ENCODE measurements at places on chromosomes 7 and 10. TPM values are rescaled to one million over a fixed set of nuclear protein-coding genes. Genes with fewer than 3 reads are reported as not detected.
A peak's percentile ranks its signal among the peaks of the same experiment; 100 is the strongest.

Gene STEAP2
- total RNA-seq = 8.8 TPM

- no peak for DNase-seq
Measured at GRCh38 chr10:6140141-6140841, 51.5 kb downstream of the RBM17 start.

GRCh38 chr10:98384531-98385133 is 30.4 kb downstream of the PYROXD2 start:
- DNase-seq = no peak

Gene ABI1
- 27.8 TPM for total RNA-seq

- no peak for DNase-seq
Measured at GRCh38 chr7:92340016-92340415, 94.2 kb downstream of the ANKIB1 start.

GRCh38 chr7:108278281-108278680 is 148.1 kb upstream of the LAMB4 start:
- no peak for DNase-seq

DNA sequence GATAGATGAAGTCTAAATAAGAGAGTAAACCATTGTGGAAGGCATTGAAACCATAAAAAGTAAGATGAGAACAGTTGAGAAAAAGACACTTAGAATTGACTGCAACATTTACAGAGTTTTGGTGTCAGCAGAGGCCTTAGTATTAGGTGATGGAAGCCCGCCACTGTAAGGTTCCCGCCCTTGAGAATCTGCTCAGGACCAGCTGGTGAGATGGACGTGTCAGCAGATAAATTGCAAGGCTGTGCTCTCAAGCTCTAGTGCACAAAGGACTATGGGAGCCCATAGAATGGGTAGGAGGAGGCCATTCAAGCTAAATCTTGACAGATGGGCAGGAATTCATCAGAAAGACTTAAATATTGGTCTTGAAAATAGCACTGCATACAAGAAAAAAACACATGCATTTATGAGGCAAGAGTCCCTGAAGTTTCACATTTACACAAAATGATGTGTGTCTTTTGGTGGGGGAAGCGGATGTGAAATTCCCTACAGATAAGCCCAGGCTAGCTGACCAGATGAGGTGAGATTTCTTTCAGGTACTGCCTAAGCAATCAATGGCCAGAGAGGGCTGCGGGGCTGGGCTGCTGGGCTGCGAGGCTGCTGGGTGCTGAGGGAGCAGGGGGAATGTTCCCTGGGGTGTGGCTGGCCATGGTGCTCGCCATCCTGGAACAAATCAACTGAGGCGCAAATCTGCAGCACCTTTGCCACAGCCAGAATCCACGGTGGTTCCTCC is 42.5 kb downstream of the SYPL1 start:
- DNase-seq = no peak

Gene FIGNL1
- total RNA-seq = 7.8 TPM

Gene NCF1
- total RNA-seq = 3.0 TPM

- DNase-seq = no peak
Measured at GRCh38 chr7:93779115-93779514, 111.4 kb downstream of the TFPI2 start.

DNA sequence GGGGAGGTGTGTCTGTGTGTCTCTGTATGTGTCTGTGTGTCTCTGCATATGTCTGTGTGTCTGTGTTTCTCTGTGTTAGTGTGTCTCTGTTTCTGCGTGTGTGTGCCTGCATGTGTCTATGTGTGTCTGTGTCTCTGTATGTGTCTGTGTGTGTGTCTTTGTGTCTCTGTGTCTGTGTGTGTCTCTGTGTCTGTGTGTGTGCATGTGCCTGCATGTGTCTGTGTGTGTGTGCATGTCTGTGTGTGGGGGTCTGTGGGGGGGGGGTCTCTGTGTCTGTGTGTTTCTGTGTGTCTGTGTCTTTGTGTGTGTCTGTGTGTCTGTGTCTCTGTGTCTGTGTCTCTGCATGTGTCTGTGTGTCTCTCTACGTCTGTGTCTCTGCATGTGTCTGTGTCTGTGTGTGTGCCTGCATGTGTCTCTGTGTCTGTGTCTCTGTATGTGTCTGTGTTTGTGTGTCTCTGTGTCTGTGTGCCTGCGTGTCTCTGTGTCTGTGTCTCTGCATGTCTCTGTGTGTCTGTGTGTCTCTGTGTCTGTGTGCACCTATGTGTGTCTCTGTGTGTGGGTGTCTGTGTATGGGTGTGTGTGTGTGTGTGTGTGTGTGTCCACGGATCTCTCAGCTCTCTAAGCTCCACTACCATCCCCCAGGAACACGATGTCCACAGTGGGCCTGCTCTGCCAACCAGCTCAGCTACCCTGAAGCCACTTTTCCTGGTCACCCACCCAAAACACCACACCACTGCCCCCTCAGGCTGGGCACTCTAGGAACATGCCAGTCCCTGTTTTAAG is 41.7 kb downstream of the RASGEF1A start:
- DNase-seq = peak; percentile 10

GRCh38 chr7:3710531-3710930 is 409.5 kb downstream of the SDK1 start:
- DNase-seq = no peak

DNA sequence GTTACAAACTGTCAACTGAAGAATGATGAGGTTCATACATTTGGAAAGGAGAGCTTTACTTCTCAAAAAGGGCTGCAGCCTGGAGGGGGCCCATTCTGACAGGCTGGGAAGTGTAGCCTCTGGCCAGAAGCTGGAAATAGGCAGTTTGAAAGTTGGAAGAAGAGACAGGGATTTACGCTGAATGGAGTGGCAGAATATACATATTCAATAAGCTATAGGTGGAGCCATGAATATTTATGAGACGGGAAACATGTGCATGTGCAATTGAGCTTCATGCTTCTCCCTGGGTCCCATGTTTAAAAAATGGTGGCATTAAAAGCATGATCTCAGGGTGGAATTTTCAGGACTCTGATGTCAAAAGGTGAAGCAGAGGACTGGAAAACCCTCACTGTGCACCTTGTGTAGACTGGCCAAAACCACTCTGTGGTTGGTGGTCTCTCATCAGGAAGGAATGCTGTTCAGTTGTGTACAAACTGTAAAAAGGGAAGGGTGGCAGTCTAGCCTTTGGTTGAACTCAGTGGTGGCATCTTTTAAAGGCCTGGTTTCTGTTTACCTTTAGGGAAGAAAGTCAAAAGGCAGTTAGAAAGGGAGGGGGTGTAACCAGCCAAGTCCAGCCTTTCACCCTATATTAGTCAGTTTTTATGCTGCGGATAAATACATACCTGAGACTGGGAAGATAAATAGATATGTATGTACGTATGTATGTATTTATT is 7.2 kb upstream of the ACTR3B start:
- DNase-seq = no peak

DNA sequence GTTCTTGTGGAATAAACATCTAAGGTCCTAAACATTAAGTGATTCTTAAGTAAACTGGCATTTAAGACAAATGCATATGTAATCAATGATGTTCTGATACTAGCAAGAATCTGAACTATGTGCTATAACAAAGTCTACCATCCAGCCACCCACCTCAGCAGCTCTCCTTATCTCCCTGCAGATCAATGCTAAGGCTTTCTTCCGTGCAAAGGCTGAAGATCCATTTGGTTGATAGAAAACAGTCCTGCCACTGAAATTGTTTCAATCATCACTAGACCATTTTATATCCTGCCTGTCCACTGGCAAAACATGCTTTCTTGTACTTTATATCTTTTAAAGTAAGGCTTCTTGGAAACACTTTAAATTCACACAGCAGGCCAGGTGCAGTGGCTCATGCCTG is 6.3 kb upstream of the SMKR1 start:
- no peak for DNase-seq

Gene ECHS1
- total RNA-seq = 207 TPM

Gene CRTAC1
- 0.11 TPM for total RNA-seq

DNA sequence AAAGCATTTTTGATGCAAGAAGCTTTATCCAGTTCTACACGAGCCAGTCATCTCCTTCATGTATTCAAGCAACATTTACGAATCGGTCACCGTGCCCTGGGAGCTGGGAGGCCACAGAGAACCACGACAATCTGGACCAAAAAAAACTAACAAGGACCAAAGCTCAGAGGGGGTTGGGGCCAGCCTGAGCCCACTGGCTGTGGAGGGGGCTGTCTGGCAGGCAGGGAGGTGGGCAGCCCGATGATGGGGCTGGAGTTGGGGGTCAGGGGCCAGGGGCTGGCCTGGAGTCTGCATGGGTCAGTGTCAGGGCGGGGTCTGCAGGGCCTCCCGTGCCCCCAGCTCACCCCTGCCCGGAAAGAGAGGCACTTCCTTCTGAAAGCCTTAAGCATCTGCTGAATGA is 12.5 kb upstream of the GRIFIN start:
- no peak for DNase-seq

DNA sequence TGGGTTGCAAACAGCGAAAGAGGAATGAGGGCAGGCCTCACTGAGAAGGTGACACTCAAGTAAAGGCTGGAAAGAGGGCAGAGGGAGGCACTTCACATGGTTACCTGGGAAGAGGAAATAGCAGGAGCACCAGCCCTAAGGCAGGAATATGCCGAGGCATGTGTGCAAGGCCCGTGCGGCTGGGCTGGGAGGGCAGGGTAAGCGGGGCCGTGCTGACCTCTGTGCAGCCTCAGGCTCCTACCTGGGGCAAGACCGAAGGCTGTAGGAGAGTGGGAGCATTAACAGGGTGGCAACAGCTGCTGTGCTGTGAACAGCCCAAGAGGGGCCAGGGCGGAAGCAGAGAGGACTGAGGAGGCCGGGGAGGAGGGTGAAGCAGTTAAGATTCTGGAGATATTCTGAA is 24.0 kb upstream of the SH3PXD2A start:
- DNase-seq = no peak

Data from adrenal gland (tissue), 19 donors.